ENCODE measurements at places on chromosomes 4 and X. TPM values are rescaled to one million over a fixed set of nuclear protein-coding genes. Genes with fewer than 3 reads are reported as not detected.

DNA sequence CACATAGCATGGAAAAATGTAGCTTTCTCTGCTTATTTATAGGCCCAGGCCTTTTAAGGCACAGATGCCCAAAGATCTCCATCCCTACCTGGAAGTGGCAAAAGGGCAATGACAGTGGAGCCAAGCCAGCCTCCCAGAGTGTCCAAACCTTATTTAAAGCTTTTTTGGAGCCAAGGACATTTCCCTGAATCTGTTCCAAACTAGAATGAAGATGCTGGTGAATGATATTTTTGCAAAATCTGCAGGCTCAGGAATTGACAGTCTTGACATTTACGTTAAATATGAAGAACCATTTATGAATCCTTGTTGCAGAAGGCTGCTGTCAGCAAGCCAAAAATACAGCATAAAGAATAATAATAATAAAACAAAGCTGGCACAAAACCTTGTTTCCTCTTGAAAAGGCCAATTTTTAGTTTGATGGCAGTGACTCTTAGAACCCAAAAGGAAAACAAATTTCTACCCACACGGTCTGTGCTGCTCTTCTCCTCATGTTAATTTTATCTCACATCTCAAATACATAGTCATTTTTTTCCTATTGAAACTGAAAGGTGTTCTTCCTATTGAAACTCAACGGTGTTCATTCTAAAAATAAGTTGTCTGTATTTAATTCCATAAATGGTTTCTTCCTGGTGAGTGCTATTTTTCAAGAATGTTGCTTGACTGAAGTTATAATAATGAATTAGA is 206.3 kb upstream of the TBL1X start:
- no peak for DNase-seq

DNA sequence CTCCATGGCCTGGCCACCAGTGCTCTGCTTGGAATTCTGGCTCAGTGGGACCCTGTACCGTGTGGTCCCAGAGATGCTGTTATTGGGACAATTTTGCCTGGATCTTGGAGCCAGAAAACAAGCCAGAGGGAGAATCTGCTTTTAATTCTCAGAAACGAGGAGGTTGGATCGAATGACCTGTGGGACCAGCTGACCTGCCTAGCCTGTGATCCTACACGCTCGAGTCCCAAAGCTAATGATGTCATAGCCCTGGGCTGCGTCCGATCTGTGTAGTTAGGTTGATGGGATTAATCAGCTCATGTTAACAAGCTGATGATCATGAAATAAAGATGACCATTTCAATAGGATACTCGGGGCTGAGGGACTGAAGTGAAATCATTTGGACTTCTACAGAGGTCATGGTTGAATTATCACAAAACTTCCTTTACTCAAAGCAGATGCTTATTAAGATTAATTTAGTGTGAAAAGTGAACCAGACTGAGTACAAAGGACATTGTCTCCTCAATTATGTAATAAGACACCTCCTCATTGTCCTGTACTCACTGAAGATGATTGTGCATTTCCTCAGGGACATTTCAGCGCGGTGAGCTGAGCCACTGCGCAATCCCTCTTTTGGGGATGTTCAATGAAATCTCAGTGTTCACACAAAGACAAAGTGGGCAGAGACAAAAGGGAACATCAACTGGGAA is 51.9 kb upstream of the STX18 start:
- no peak for DNase-seq

Gene ABLIM2
- total RNA-seq, result 25.6 TPM

- DNase-seq, result no peak
Observed at GRCh38 chr4:146105464-146105863, 70.1 kb upstream of the LSM6 start.

GRCh38 chr4:16206848-16207247 is 19.4 kb downstream of the TAPT1 start:
- DNase-seq, result no peak

- DNase-seq, result no peak
Observed at GRCh38 chr4:1113311-1114009, at the start of gene RNF212. Gene RNF212 (minus strand): TSS chr4:1113564. CDS start chr4:1113464, 100 bp downstream.

DNA sequence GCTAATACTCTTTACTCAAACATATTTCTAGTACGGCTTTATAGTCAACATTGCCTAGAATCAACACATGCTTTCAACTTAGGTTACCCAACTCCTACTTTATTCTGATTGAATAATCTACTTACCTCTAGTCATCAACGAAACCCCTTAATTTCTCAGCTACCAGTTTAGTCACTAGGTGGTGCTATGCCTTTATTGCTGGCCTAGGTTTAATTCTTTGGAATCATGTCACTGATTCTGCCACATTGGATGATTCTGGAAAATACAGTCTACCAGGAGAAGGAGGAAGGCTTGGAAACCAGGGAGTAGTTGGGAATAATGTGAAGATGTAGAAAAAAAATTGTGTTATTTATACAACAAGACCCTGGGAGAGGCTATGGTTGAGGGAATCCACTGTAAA is 167.7 kb downstream of the DCAF12L2 start:
- DNase-seq, result no peak

DNA sequence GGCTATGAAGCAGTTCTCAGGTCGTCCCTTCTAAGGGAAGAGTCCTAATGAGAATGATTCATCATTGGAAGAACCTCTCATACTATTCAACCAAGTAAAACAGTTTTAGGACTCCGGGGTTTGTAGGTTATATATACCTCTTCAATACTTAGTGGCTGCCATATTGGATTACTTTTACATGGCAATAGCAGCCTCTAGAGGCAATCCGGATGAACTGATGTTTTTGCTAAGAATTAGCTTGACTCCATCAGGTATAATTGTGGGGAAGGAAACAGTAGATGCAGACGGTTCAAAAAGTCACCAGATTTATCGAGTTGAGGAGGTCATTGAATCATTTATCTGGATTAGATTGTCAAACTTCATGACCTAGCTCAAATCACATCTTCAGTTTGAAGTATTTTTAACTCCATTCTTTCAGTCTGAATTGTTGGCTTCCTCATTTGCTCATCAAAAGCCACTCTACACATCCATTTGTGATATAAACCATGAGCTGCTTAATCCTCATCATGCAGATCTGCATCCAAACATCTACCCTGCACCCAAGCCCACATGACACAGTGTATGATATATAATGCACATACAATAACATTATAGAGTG is 28.4 kb downstream of the GUCY1B1 start:
- DNase-seq, result no peak

DNA sequence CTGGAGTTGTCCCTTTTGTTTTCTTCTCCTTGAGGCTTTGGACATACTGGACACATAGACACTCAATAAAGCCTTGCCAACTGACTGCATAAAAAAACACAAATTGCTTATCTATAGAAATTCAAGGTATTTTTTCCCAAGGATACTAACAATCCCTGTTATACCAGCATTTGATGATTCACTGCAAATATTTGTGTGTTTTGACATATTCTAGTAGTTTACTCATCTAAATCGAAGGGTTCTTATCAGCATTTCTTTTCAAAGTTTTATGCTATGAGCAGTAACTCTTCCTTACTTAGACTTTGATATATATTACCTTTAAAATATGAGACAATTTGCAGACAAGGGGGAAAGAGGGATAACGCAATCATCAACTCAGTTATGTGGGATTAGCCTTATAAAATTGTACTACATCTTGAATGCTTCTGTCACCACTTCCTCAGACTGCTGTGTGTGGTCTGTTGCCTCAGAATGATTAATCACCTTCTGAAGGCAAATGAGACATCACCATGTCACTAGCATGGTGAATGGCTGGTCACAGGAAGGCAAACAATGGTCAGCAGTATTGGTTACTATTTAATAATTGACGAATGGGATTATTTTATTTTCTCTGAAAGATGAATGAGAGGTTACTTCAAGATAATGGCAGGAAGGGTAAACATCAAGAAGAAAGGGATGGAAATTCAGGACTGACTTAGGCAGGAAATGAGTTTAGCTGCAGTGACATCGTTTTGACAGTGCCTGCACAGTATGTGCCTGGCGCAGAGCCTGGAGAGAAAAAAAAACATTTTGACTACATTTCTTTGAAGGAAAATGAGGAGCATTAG is 544.3 kb upstream of the CNKSR2 start:
- DNase-seq, result no peak

Gene CNKSR2
- 5.3 TPM for total RNA-seq

DNA sequence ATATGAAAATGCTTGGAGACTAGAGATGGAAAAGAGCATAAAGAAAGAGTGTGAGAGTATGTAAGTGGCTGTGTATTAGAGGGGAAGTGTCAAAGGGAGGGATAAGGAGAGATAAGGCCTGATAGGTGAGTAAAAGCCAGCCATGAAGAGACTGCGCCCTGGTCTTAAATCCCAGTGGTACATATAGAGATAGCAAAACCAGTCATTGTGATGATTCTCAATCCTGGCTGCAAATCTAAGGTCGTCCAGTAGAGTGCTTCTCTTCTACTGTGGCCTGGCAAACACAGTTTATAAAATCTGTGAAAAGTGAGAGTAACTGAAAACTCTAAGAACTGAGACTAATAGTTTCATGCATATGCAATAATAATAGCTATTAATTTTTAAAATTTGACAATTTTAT is 86.9 kb downstream of the MAB21L2 start:
- no peak for DNase-seq

- no peak for DNase-seq
Observed at GRCh38 chr4:150123796-150124677, 45.8 kb downstream of the DCLK2 start.

DNA sequence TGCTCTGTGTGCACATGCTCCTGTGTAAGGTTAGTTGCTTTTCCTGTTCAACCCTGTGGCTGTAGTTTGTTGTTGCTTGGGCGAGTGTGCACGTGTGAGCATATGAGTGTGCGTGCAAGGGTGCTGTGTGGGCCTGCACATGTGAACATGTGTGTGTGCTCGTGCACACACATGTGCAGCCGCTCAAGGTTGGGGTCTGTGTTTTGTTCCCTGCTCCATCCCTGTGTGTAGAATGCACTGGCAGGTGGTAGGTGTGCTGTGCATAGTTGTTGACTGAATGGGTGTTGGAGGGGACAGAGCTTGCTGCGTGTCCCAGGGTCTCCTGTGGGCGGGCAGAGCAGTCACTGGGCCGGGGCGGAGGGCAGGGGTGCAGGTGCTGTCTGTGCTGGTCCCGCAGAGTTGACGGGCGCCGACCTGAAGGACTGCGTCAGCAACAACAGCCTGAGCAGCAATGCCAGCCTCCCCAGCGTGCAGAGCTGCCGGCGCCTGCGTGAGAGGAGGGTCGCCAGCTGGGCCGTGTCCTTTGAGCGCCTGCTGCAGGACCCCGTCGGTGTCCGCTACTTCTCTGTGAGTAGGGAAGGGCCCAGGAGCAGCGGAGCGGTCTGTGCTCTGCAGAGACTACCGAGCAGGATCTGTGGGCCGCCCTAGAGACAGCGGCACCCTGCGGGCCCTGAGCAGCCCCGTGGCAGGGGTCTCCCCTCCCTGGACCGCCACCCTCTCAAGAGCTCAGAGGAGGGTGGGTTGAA is 27.9 kb upstream of the HGFAC start:
- DNase-seq, result no peak

Gene MAGEC1
- total RNA-seq, result not detected

DNA sequence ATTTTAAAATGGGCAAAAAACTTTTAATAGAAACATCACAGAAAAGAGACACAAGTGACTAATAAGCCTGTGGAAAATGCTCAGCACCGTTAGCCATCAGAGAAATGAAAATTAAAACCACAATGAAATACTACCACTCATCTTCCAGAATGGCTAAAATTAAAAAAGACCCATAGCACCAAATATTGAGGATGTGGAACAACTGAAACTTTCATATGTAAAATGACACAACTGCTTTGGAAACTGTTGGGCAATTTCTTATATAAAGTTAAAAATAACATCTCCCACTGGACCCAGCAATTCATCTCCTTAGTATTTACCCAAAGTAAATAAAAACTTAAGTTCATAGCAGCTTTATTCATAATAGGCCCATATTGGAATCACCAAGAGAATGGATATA is 94.2 kb downstream of the TENM3 start:
- DNase-seq, result no peak

- no peak for DNase-seq
Observed at GRCh38 chrX:40299641-40300046, 201.9 kb upstream of the BCOR start.

Gene DCAF8L2
- total RNA-seq, result not detected

Gene AVPR2
- not detected for total RNA-seq

GRCh38 chrX:51395810-51396728 is 63.4 kb downstream of the NUDT10 start:
- DNase-seq, result no peak

Gene USP26
- not detected for total RNA-seq

DNA sequence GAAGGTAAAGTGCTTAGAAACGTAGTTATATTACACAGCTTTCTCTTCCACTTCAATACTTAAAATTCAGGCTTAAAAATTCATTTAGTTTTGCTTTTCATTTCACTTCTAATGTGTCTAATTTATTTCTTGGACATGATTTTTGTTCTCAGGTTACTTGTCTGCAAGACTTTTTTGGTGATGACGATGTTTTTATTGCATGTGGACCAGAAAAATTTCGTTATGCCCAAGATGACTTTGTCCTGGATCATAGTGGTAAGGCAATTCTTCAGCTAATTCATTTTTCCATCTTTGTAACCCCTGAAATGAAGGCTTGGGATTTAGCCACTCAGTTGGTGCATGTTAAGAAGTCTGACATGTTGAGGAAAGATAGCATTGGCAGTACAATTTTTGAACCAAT is 114.7 kb downstream of the DCLK2 start:
- DNase-seq, result no peak

DNA sequence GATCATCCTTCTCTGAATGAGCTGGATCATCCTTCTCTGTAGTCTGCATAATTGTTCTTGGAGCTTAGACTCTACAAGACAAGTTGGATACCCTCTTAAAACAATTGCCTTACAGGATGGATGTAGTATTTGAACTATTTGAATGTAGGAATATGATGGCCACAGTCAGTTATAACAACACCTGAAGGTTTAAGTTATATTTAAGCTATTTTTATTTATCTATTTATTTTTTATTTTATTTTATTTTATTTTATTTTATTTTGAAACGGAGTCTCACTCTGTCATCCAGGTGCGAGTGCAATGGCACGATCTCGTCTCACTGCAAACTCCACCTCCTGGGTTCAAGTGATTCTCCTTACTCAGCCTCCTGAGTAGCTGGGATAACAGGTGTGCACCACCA is 149.9 kb upstream of the SLIT2 start:
- no peak for DNase-seq

- no peak for DNase-seq
Observed at GRCh38 chr4:112075129-112075753, 70.0 kb upstream of the FAM241A start.

Gene VCX2
- total RNA-seq, result not detected

DNA sequence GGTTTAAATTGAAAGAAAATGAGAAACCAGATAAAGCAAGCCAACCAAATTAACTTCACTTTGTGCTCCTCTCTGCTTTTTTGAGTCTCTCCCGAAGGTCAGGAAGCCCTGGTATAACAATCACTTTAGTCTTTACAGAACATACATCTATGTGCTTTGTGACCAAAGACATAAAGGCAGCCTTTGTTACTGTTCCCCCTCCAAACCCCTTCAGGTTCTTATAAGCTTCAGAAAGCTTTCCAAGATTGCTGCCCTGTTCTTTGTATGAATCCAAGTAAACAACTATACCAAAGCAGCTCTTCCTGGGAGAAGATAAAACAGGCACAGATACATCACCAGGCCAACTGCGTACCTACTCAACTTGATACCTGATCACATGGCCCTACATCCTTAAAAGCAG is 28.7 kb downstream of the RLIM start:
- no peak for DNase-seq

Gene TMSB15B
- 6.6 TPM for total RNA-seq

GRCh38 chr4:103915224-103915869 is 195.6 kb upstream of the TACR3 start:
- no peak for DNase-seq

All from thoracic aorta (tissue), 2 donors.